ENCODE measurements at places on chromosomes 3 and 15. TPM values are rescaled to one million over a fixed set of nuclear protein-coding genes. Genes with fewer than 3 reads are reported as not detected.

MTMR10 gene
- total RNA-seq, result 42.4 TPM

RAB11A gene
- 218 TPM for total RNA-seq

DNA sequence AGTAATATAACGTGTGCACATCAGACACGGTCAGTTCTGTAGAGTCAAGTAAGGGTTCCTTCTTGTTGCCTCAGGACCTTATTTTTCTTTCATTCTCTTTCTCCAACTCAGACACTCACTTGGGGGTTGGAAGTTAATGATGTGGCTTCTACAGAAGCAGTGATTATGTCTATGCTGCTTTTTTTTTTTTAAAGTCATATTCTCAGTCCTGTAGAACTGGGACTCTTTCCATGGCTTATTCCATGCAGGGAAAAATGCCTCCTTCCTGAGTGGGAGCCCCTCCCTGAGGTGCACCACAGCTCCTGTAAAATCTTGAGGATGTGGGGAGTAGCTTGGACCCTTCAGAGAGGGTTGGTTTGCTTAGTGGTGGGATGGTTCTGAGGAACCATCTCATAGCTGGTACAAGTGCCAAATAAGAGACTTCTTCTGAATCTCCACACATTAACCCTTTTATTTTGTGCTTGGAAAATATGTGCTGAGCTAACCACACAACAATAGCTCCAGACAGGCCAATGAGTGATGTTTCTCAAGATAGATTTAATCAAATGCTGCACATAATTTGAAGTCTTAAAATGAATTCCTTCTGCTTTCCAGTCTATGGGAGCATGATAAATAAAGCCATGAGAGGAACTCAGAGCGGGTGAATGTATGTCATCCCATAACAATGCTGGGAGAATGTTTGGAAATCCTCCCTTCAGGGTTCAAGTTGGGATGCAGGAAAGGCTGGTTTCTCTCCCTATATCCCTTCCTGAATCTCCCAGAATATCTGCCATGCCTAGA lies 23.3 kb upstream of the FSTL1 start:
- DNase-seq, result no peak
- no peak overlapping the region for H3K27ac ChIP-seq
- no peaks in the 10 kb centered on the region for H3K4me1 ChIP-seq
- H3K27me3 ChIP-seq, result no peaks in the 10 kb centered on the region

GRCh38 chr3:59813148-59813538 lies 763.3 kb upstream of the CFAP20DC start:
- no peaks in the 10 kb centered on the region for H3K27me3 ChIP-seq
- H3K36me3 ChIP-seq, result no peaks in the 10 kb centered on the region
- H3K4me1 ChIP-seq, result peaks cover 12% of the 10 kb centered on the region
- no peak overlapping the region for H3K27ac ChIP-seq

GRCh38 chr3:152316318-152316717 lies 47.6 kb downstream of the MBNL1 start:
- DNase-seq, result no peak
- no peak overlapping the region for H3K4me3 ChIP-seq
- H3K36me3 ChIP-seq, result no peaks in the 10 kb centered on the region
- H3K4me1 ChIP-seq, result peaks cover 68% of the 10 kb centered on the region
- H3K27ac ChIP-seq, result no peak overlapping the region
- H3K27me3 ChIP-seq, result no peaks in the 10 kb centered on the region
